ENCODE measurements at places on chromosomes 4 and X.

- DNase-seq: no peak
These were observed 194.0 kb downstream of the PDGFRA start for GRCh38 chr4:54423066-54423465.

GRCh38 chr4:83484500-83485461 is at the start of gene ABRAXAS1:
Gene ABRAXAS1 (minus strand): TSS chr4:83485100. CDS start chr4:83485072, 28 bp downstream.
- peak; percentile 91 for DNase-seq

DNA sequence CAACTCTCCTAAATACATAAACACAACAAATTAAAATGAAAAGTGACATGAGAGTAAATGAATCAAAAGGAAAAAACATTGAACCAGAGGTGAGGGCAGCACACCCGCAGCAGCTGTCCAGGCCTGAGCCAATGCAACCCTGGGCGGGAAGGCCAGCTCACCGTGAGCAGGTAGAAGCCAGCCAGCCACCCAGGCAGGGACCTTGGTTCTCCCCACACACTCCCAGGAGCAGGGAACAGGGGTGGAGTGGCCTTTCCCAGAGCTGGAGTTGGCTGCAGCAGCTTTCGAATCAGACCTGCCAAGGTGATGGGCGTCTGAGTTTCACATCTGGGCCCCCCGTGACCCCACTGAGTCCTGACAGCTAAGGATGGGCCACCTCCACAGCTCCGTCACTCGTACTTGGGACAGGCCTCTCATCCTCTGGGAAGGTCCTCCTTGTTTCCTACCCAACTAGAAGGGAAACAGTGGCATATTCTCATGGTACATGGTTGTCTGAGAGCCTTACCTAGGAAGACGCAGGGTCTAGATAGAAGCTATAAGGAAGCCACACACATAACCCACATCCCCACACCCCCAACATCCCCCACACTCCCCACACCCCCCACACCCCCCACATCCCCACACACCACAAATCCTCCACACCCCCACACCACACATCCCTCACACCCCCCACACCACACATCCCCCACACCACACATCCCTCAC is 172.2 kb downstream of the DCLK2 start:
- no peak for DNase-seq

DNA sequence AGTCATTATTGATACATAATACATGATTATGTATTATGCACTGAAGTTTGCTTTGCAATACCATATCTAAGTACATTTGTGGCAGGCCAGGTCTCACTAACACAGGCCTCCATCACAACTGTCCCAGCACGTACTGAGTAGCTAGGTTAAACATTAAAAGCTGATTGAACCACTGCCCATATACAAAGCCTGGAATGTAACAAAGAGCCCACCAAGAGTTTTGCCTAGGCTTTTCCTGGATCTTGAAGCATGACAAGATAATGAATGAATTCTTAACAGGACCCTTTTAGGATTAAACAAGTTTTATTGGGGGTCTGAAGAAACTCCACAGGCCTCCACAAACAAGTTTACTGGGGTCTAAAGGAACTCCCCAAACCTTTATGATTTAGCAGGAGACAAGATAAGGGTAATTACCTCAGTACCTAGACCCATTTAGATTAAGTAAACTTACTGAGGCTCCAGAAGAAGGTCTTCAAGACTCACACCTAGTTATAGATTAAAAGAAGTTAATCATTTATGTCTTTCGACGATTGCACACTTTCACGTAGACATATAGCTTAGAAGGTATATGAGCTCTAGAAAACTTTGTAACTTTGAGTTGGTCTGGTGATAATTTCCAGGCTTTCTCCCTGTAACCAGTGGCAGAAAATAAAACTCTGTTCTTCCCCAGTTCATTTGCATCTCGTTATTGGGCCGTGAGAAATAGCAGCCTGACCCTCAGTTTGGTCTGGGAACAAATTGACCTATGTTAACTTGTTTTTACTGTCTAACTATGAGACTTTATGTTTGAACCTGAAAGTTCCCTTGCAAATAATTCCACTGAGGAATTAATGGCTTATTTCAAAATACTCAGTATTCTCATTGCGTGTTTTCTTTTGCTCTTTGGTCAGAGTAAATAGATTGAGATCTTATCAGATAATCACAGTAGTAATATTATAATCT is 84.8 kb downstream of the PHEX start:
- DNase-seq: no peak

DNA sequence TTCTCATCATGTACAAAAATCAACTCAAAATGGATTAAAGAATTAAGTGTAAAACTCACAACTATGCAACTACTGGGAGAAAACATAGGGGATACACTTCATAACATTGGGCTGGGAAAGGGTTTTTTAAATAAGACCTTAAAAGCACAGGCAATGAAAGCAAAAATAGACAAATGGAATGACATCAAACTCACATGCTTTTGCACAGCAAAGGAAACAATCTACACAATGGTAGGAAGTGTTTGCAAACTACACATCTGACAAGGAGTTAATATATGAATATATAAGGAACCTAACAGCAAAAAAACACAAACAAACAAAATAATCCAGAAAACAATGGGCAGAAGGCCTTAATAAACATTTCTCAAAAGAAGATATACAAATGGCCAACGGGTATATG is 57.9 kb downstream of the FREM3 start:
- DNase-seq: no peak

DNA sequence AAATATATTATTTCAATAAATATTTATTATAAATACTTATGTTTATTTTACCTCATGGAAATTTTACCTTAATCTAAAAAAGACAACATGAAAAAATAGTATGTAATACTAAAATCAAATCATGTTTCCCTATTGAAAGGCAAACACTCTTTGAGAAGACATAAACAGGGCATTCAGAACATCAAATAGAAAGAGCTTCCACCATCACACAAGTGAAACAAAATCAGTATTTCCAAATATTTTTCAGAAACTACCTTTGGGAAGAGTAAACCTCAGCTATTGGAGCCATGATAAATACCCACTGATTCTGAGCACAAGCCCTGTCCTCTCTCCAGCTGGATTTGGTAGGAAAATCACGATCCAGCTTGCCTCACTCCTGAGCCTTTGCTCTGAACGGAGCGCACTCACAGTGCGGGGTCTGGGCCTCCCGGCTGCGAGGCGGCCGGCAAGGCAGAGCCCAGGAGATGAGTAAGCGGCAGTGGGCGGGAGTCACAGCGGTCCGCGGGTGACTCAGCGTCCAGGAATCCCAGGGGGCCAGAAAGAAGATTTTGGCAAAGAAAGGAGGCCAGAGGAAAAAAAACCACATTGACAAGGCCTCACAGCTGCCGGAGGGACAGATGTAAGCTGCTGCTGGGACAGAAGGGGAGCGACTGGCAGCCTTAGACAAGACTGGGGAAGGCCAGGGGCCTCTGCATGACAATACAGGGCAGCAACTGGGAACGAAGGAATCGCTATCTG is 14.7 kb upstream of the ANXA5 start:
- DNase-seq: peak; percentile 65

DNA sequence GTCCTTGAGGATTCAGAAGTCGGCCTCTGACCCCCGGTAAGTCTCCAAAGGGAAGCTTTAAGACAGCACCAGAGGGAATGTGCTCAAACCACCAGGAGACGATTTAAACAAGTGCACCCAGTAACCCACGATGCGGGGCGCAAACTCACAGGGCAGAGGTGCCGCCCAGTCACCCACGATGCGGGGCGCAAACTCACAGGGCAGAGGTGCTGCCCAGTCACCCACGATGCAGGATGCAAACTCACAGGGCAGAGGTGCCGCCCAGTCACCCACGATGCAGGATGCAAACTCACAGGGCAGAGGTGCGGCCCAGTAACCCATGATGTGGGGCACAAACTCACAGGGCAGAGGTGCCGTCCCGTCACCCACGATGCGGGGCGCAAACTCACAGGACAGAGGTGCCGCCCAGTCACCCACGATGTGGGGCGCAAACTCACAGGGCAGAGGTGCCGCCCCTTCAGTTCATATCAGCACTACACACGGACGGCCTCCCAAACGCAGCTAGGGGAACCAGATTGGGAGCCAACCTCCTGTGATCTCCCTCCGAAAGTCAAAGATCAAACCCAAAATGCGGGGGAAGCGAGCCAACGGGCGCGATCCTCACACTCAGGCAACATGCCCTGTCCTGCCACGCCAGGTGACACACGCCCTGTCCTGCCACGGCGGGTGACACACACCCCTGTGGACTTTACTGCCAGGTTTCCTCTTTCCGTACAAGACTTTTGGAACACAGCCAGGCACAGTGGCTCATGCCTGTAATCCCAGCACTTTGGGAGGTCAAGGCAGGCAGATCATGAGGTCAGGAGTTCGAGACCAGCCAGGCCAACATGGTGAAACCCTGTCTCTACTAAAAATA is 11.3 kb downstream of the PPP2R3B start:
- DNase-seq: no peak

DNA sequence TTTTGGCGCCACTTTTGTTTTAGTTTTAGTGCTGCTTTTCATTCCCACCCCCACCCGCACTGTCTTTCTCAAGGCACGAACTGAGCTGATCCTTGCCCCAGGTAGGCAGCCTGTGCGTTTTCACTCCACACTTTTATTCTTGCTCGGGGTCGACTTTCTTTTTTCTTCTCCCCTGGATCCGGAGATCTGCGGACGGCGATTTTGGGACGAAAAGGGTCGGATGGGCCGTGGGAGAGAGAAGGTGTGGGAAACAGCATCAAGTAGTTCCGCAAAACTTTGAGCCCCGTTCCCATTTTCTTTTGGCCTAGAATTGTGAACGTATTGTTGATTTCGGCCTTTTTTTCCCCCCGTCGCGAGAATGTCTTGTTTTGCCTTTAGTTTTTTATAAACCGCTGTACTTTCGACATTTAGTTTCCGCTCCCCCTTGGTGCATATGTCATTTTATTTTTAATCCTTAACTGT is 531 bp downstream of the STAG2 start:
- DNase-seq: no peak

DNA sequence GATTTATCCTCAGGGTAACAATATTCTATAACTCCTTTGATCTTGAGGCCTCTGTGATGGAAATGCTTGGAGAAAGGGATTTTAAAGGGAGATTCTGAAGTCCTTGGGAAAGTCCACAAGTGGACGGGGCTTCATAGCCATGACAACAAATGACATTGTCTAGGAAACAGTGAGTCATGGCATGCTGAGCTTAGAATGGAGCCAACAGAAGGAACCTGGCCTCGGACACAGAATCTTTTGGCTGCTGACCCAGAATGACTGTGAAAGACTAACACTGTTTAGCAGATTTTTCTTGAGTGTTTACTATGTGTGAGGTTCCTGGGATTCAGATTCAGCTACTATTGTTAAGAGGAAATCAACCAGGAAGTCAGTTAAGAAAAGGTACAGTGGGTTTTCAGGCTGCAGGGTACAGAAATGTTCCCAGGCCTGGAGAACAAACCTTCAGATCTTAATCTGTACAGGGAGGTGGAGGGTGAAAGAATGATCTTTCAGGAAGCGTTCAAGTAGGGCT is 18.1 kb upstream of the CXCL2 start:
- no peak for DNase-seq

GRCh38 chrX:115344885-115345614 is 55.5 kb downstream of the LUZP4 start:
- DNase-seq: peak; percentile 68

GRCh38 chrX:119871245-119871598 is 311 bp downstream of the RNF113A start:
- DNase-seq: no peak

DNA sequence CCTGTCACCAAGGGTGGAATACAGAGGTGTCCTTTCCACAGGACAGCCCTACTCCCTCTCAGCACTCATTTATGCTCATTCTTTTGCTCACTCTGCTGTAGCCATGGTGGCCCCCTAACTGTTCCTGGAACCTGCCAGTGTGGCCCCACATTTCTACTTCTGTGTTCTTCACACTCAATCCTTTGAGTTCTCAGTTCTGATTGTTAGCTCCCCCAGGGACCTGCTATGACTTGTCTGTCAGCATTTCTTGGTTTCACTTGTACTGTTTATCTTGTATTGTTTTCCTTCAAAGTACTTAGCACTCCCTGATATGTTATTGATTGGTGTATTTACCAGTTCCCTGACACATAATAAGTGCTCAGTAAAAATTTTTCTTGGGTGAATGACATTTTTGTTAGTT is 14.9 kb downstream of the VBP1 start:
- DNase-seq: no peak

- DNase-seq: no peak
These were observed 136.2 kb downstream of the PALLD start for GRCh38 chr4:168633064-168633463.

- DNase-seq: no peak
These were observed 307.0 kb downstream of the ADGRL3 start for GRCh38 chr4:61507091-61507490.

- no peak for DNase-seq
These were observed 1760.8 kb upstream of the PCDH10 start for GRCh38 chr4:131388277-131388676.

- DNase-seq: no peak
These were observed 186.5 kb downstream of the MSL3 start for GRCh38 chrX:11944501-11944900.

- no peak for DNase-seq
These were observed 199.0 kb downstream of the OPHN1 start for GRCh38 chrX:68234171-68234910.

DNA sequence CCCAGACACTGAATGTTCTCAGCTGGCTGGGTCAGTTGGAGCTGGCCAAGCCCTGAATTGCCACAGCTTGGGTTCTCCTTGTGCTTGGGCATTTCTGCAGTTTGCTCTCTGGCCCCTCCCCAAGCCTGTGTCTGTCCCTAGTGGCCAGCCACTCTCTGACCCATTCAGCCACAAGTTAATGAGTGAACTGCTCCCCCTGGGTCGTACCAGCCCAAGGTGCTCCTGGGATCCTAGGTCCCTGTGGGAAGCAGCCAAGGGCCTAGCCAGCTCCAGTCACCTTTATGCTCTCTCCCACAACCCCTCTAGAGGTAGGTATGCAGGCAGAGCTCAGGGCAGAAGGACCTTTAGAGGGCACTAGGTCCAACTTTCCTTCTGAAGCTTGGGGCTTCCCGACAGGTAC is 51.5 kb downstream of the STARD8 start:
- DNase-seq: no peak

DNA sequence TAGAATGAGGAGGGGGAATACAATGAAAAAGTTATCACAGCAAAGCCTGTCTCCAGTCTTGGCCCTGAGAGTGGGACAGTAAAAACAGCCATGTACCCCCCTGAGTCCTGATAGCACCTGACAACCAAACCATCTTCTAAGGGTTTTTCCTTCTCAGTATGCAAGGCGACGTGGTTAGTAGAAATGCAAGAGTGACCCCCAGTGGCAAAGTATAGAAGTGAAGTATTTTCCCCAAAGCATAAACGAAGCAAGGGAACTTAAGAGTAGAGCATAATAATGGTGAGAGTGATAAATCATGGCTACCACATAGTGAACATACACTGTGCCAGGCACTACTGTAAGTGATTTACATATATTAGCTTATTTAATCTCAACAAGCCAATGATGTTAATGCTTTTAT is 52.8 kb downstream of the FAM47C start:
- no peak for DNase-seq

DNA sequence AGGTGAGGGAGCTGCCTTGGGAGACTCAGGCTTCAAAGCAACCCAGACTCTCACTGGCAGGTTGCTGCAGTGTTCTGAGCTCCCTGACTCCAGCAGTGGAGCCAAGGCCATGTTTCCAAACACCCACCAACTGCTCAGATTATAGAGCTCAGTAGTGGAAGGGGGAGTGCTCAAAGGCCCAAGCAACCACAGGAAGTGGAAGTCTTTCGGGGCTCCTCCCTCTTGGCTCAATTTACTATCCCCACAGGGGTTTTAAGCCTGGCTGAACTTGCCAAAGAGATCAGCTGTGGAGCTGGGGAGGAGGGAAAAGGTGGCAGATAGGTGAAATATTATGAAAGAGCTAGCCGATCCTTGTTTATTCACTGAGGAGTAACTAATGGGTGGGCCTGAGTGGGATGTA is 82.5 kb downstream of the HPRT1 start:
- no peak for DNase-seq

- DNase-seq: no peak
These were observed 132.8 kb upstream of the KLF3 start for GRCh38 chr4:38531141-38531727.

Measured in tibial nerve (tissue), 4 donors.